ENCODE measurements at places on chromosomes 16 and 17.

DNA sequence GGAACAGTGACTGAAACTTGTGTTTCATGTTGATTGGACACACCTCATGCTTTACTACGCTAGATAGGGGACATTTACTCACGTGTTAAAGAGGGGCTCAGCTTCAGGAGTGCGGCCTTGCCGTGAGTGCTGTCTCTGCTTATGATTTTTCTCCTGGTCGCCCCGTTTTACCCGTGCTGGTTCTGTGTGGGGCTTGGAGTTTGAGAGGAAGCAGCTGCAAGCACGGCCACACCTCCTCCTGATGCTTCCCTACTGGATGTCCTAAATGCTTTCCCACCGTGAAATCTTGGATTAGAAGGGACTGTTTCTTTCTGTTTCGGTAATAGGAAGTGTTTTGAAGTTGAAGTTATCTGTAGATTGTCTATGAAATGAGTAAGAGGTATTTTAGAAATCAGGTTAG lies 54.0 kb upstream of the ZNF750 start:
- no peak for DNase-seq

DNA sequence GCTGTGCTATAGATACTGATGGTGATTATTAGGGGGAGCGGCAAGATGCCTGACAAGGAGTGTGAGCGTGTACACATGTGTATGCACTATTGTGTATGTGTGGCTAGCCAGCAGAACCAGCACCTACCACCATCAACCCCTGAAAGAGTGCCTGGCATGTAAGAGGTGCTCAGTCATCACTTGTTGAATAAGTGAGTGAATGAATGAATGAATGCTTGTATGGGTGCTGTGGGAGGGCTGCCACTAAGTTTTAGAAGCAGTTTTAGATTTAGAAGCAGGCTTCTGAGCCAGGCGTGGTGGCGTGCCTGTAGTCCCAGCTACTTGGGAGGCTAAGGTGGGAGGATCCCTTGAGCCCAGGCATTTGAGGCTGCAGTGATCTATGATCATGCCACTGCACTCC lies 37.0 kb downstream of the RAB11FIP4 start:
- no peak for DNase-seq

DNA sequence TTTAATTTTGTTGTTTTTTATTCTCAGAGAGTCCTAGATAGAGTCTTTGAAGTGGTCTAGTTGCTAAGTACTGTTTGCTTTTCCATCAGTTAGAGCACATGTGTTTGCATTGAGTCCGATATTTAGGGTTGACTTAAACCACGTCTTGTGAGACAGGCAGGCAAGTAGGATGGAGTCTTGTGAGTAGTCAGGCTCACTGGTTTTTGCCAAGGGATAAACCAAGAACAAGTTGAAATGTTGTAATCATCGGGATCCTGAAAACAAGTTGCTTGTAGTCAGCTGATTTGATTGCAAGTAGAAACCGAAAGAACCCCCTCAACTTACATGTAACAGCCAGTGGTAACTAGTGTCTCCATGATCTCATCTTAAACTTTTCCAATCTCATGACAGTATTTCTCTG lies 17.2 kb downstream of the ATP6V0A1 start:
- no peak for DNase-seq

DNA sequence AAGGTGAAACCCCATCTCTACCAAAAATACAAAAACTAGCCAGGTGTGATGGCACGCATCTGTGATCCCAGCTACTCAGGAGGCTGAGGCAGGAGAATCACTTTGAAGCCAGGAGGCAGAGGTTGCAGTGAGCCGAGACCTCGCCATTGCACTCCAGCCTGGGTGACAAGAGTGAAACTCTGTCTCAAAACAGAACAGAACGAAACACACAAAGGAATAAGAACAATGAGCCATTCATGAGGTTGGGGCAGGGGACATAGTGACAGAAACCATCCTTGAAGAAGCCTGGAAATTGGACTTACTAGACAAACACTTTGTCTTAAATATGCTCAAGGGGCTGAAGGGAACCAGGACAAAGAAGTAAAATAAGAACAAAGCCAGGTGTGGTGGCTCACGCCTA lies 39.4 kb downstream of the WDR45B start:
- DNase-seq, result no peak

GRCh38 chr17:56495556-56495955 lies 97.9 kb upstream of the NOG start:
- no peak for DNase-seq

DNA sequence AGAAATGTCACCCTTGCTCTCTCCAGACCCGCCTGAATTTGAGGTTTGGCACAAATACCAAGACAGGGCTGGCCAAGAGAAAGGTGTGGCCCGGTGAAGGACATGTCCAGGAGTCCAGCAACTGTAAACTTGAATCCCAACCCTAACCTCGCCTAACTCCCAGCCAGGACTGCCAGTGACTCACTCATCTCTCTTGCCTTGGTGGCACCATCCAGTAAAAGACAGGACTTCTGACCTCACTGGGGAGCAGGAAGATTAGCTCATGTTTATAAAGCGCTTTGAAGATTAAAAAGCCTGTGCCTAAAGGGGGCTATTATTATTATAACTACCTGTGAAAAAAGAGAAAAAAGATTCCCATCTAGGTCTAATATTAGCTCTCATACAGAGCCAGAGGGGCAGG lies 335.3 kb downstream of the SOX9 start:
- DNase-seq, result peak; percentile 79

DNA sequence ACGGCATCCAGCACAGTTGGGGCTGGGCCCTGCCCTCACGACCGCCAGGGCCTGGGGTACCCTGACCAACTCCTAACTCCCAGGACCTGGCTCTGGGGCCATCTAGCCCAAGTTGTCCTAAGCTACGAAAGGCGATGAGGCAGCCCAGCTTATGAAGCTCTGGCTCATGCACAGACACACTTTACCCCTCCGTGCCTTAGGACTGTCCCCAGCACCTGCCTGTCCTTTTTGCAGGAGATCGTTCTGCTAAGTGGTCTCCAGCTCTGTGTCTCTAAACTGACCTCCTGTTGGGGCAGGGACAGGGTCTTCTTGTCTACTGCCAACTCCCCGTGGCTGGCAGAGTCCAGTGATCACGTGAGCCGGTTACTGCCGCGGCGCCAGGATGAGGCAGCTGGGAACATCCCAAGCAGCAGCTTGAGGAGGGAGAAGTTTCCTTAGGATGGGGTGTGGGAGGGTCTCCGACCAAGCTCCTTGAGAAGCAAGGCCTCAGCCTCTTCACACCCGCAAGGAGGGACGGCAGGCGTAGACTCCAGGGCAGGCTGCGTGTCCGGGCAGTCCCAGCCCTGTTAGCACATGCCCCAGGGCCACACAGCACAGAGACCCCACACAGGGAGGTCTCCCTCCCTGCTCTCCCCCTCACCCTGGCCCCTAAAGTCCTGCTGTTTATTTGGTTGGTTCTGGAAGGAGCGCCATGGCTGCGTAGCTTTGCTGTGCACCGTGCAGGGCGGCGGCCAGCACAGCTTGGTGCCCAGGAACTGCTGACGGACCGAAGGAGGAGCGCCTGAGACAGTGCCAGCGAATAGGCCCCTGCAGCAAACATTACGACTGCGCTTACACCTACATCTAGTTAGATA lies 16.4 kb upstream of the METRNL start:
- DNase-seq, result no peak

DNA sequence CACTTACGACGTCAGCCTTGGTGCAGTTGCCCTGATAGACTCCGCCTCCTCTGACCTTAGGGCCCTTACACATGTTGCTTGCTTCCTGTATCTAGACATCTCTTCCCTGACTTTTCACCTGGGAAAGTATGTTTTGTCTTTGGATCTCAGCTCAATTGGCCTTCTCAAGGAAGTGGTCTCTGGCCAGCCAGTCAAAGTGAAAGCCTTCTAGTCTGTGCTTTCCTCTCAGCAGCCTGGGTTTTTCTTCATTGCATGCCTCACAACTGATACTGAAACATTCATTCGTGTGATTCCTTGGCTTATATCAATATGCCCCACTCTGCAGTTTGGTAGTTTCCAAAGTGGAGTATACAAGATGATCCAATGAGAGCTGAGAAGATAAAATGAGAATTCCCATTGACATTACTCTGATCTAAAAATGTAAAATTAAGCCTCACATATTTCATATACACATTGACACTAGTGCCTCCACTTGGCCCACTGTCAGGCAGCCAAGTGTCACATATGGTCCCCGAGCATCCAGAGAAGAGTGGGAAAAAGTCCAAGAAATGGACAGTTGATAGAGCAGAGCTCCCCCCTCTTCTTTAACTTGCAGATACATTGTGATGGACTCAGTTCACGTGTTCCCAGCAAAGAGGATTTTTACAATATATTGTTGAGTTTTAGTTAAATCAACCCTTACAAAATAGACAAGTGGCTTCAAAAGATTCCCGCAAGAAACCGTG lies 371.2 kb upstream of the ASIC2 start:
- DNase-seq, result no peak

- DNase-seq, result no peak
These were observed 25.3 kb downstream of the DBNDD1 start for GRCh38 chr16:89993971-89994370.

- no peak for DNase-seq
These were observed 90.7 kb downstream of the WWP2 start for GRCh38 chr16:69852815-69853214.

DNA sequence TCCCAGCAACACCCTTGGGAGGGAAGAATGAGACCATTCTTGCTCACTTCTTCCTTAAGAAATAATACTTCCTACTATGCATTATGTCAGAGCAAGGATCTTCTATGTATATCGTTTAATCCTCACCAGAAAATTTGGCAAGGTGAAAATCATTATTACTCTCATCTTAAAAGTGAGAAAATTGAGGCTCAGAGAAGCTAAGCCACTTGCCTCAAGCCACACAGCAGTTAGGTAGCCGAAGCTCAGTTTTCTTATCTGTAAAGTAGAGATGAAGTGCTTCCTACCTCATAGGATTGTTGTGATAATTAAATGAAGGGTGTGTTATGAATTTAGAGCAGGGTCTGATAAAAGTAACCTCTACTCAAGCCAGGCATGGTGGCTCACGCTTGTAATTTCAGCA lies 368.9 kb upstream of the ASIC2 start:
- no peak for DNase-seq

DNA sequence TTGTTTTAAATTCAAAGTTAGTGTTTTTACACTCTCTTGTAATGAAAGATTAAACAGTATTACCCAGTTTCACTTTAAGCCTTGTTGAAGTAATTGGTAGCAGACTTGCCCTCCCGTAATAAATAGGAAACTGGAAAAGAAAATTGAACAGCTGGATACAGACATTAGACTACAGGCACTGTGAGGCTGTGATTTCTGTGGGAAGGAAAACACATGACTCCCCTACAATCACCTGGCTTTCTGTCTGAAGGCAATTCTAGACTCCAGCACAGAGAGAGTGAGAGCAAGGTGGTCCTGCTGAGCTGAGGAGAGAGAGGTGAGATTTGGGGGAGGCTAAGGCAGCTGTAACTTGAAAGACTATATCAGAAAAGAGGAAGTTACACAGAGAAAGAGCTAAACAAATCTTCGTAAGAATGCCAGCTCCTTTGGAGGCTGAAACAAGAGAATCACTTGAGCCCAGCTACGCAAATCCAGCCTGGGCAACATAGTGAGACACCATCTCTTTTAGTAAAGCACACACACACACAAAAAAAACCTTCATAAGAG lies 57.8 kb upstream of the CDYL2 start:
- DNase-seq, result no peak

DNA sequence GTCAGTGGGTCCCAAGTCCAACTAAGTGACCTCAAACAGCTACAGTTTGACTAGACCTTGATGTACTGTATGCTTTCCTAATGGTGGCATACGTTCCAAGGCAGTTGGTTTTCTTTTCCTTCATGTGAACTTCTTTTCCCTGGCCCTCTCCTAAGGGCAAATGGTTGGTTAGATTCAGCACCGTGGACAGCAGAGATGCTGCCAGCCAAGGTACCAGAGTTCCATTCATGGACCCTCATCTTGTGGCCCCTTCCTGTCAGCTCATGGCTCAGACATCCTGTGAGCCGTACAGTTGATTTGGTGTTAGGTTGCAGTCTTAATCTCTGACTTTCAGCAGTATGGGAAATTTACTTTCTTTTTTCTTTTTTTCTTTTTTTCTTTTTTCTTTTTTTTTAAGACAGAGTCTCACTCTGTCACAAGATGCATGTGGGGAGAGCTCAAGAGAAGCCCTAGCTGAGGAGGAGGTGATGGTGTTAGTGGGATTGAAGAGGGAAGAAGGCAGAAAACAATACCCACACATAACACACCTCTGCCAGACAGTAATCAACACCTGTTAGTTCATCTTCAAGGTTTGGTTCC lies 122.4 kb downstream of the USP31 start:
- DNase-seq, result peak; percentile 25

- DNase-seq, result no peak
These were observed 2.4 kb downstream of the CRAMP1 start for GRCh38 chr16:1614456-1615102.

GRCh38 chr16:74836111-74836671 lies 61.6 kb upstream of the FA2H start:
- no peak for DNase-seq

- DNase-seq, result peak; percentile 95
These were observed 6.0 kb upstream of the KCNH6 start for GRCh38 chr17:63516910-63517824.

DNA sequence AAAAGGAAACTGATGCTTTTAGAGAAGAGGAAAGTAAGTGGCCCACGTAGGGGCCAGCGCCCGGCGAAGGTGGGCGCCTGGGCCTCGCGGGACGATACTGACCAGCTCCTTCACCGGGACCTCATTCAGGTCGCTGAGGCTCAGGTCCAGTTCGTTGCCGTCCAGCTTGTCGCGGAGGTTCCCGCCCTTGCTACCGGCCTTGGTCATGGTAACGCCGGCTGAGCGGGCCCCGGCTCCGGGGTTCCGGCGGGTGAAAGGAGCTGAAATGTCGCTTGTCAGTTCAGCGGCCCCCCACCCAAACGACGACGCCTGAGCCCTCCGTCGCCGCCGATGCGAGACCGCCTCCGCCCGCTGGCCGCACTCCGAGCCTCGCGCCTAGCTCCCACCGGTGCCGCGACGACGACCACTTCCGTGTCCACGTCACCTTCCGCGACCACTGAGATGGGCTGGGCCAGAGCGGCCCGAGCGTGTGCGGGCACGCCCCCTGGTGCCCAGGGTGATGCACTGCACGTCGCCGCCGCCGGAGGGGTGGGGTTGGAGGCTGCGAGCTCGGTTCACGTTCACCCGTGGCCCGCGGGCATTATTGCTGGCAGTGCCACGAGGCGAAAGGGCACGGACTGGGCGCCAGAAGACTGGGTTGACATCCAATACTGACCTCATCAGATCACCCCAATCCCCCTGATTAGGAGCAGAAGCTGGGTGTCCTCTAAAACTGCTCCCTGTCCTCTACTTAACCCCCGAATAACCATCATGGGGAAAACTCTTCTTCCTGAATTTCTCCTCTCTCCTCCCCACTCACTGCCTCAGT lies at the start of gene LRRC59:
LRRC59 (minus strand) TSS at position 413 of the 808 bp plus-strand sequence; CDS start at position 207, 206 bp downstream.
- peak; percentile 55 for DNase-seq

GRCh38 chr17:42653179-42654124 lies 5.6 kb upstream of the TUBG2 start:
- no peak for DNase-seq

DNA sequence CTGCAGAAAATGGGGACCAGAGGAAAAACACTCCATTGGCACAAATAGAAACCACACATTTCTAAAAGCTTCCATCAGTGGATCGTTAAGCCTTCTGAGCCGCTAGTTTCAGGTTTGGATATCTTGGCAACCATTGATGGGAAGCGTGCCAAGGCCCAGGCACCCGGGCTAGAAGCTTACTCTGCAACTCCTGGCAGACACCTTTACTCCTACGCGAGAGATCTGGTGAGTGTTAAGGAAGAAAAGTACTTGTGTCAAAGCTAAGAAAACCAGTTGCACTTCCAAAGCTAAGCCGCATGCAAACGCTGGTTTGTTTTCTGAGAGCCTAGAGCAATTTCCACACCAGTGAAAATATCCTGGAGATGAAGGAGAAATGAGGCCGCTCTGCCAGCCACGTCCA lies 472.4 kb downstream of the PMP22 start:
- no peak for DNase-seq

Measured in renal cortical epithelial cell (primary cell).